ENCODE measurements at places on chromosomes 16 and 17.
A peak's percentile ranks its signal among the peaks of the same experiment; 100 is the strongest.

GRCh38 chr16:58054289-58054688 lies 28.7 kb downstream of the MMP15 start:
- DNase-seq, result no peak

DNA sequence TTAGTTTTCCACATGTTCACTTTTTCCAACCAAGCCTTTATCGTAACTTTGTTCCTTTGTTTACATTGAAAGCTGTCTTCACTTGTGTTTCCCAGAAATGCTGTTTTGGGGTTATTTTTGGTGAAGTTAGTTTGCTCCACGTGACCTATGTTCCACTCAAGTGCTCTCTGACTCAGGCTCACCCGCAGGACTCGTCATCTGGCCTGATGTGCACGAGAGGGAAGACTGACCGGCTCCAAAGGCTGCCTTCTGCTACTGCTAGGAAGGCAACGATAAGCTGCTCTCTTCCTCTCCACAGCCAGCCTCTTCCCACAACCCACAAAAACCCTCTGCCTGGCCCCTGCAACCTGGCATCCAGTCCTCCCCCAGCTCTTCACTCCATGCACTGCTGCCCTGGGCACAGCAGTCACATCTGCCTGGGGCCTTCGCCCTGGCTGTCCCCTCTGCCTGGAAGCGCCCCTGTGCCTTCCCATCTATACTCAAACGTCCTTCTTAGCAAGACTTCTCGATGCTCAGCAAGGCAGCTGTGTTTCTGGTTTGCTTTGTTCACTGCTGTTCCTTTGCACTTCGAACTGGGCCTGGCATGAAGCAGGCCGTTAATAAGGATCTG lies 28.0 kb downstream of the ZCCHC14 start:
- DNase-seq, result no peak

DNA sequence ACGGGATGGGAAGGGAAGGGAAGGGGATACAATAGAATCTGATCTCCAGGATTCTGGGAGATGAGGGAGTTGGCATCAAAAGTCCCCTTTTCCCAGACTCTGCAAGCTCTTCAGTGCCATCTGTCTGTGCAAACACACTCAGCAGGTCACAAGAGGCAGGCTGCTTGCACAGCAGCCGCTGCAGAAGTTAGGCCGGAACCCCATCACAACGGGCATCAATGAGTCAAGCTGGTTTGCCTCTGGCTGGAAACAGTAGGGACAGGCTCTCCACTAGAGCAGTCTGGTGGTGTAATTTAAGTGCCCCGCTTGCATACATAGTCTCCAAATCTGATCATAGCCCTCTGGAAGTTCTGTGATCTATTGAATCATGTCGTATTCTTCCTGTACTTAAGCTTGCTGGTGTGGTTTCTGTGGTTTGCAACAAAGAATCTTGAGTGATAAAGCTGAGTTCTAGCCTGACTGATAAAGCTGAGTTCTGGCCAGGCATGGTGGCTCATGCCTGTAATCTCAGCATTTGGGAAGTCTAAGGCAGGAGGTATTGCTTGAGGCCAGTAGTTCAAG lies 33.7 kb upstream of the KDM8 start:
- DNase-seq, result peak; percentile 62

- DNase-seq, result no peak
These were observed 398.4 kb upstream of the HSBP1 start for GRCh38 chr16:83409347-83409746.

GRCh38 chr16:15897834-15898254 lies 9.4 kb upstream of the CEP20 start:
- peak; percentile 15 for DNase-seq

DNA sequence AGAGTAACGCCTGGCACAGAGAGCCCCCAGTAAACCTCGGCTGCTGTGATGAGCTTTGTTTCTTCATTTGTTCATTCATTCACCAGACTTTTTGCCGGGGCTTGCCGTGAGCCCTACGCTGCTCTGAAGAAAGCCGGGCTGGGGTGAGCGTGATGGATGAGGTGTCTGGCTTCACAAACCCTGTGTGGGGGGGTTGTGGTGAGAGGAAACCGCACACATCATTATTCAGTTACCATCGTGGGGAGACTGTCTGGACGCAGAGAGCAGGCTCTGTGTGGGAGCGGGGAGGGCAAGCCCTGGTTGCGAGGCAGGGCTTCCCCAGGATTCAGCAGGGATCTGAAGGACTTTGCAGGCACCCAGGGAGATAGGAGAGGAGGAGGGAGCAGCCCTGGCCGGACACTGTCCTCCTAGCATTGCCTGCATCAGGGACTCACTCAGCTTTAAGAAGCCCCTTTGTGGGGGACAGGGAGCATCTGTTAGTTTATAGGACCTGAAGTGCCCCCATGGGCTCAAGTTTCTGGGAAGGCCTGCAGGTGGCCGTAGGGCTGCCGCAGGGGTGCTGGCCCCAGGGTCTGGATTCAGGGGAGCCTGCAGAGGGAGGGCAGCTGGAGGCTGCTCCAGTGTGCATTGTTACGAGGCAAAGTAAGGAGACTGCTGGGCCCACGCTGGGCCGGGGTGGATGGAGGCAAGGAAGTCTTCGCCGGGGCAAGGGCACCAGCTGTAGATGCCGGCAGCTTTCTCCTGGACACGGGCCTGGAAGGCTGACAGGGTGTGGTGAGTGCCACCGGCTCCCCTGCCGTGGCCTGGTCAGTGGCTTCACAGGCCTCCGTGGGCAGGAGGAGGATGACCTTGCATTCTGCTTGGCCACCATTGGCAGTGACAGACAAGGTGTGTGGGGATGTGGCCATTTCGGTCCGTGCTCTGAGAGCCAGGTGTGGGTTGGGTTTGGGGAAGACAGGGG lies 334.5 kb downstream of the SEC14L1 start:
- no peak for DNase-seq

DNA sequence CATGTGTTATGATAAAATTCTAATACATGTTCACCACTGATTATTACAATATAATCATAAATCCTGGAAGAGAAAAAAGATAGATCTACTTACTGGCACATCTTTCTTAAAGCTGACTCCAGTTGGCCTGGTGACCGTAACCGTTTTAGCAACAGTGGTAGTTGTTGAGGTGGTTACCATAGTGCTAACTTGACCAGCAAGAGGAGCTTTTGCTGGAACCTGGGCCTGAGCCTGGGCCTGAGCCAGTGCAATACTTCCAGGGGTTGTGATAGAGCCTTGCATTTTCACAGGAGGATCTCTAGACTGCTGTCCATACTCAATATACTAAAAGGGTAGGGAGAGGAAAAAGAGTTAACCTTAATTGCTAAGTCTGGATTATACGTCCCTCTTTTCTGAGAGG lies 36.2 kb downstream of the SETD6 start:
- DNase-seq, result no peak

DNA sequence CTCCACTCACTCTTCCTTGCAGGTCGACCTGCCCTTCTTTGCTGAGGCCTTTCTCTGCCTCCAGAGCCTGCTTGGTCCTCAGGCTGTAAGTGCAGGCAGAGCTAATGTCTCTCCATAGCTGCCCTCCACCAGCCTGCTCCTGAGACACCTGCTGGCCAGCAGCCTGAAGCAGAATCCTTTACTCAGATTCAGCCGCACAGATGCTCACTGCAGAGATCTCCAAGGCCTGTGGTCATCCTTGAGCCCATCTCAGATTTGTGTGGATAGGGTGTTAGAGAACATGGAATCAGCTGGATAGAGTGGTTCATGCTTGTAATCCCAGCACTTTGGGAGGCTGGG lies 11.5 kb downstream of the DEXI start:
- no peak for DNase-seq

GRCh38 chr17:40556884-40557414 lies 8.3 kb downstream of the CCR7 start:
- no peak for DNase-seq

DNA sequence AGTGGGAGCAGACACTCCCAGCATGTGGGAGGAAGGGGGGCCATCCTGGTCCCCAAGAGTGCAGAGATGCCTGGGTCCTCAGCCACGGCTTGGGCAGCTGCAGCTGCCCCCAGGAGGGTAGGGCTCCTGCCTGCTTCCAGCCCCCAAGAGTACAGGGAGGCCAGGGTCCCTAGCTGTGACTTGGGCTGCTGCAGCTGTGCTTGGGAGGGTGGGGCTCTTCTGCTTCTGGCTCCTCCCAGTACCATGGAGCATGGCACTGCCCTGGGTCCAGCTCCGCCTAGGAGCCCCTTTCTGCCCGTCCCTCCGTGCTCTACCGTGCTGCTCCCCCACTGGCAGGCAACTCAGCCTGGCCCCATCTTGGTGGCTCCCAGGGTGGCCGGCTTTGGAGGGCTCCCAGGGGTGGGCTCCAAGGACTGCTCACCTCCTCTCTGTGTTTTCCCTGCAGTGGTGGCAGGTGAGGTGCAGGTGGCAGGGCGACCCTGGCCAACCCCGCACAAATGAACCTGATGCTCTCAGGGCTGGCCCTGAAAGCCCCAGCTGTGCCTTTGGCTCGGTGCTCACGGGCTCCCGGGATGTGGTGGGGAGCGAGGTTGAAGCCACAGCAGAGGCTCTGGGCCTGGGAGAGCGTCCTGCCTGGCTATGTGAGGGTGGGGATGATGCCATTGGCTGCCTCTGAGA lies 18.5 kb upstream of the USP22 start:
- DNase-seq, result no peak

- DNase-seq, result no peak
These were observed 137.2 kb downstream of the SNX11 start for GRCh38 chr17:48244814-48245213.

DNA sequence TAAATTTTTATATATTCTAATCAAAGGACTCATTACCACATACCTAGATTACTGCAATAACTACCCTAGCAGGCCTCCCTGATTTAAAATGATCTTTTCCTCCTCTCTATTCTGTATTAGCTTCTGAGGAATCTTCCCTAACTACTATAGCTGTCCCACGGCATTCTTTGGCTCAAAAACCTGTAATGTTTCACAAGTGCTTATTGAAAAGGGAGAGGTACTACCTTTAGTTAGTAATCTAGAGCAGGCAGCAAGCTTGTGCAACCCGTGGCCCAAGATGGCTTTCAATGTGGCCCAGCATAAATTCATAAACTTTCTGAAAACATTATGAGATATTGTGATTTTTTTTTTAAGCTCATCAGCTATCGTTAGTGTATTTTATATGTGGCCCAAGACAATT lies 71.0 kb upstream of the CORO6 start:
- DNase-seq, result no peak

DNA sequence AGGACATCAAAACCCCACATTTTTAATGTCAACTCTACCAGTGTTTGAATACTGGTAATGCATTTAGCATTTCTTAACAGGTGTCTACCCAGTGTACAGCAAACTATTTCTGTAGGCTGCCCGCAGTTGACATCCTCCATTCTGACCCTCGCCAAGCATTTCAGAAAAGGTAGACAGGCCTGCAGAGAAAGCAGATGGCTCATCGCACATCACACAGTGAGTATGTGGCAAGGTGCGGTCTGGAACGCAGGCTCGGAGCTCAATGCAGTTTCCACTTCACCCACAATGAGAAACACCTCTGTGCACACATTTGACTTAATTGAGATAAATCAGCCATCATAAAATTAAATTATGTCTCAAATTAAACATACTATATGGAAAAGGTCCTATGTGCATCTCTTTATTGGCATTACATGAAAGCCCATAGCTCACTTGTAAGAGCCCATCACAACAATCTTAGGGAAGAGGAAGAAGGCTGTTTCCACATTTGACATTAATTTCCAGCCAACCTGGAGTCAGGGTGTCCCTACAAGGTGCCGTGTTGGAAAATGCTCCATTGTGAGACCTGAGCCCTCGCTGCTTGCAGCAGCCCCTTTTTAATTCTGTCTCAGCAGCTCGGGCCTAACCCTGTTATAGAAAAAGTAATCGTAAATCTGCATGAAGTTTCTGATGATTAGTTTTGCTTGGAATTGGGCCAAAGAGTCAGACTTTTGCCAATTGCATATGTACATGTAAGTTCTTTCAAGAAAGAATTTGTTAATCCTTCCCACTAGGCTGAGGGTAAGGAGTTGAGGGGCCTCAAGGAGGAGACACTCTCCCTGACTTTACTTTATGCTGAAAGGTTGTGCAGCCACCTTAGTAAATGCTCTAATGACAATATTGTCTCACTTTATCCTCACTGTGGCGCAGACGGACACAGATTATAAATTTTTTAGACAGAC lies 378.7 kb upstream of the DYNLRB2 start:
- DNase-seq, result no peak

GRCh38 chr17:34199932-34200534 lies 55.1 kb upstream of the CCL2 start:
- peak; percentile 73 for DNase-seq

DNA sequence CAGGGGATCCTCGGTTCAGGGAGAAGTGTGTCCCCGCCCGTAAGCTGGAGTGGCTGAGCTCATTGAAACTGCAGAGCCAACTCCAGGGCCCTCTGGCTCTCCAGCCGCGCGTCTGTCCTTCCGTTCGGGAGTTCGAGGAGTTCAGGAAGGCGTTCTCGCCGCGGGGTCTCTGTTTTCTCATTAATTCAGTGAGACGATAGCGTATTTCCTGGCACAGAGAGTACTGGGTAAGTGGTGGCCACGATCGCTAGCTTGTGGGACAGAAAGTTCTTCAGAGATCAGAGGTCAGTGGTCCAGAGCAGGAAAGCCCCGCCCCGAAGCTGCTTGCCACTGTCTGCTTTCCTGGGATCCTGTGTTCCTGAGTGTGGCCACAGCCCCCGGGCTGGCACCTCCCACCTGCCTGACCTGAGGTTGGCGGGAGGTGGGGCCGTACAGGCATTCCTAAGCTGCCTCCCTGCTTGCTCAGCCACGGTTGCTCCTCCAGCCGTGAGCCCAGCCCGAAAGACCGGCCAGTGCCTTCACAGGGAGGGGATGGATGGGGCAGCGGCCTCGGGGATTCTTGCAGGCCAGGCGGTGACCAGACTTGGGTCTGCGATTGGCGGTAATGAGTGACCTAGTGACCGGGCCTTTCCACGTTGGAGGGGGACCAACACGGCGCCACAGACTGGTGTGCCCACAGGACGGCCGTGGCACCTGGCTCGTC lies 8.9 kb downstream of the BAIAP2 start:
- no peak for DNase-seq

DNA sequence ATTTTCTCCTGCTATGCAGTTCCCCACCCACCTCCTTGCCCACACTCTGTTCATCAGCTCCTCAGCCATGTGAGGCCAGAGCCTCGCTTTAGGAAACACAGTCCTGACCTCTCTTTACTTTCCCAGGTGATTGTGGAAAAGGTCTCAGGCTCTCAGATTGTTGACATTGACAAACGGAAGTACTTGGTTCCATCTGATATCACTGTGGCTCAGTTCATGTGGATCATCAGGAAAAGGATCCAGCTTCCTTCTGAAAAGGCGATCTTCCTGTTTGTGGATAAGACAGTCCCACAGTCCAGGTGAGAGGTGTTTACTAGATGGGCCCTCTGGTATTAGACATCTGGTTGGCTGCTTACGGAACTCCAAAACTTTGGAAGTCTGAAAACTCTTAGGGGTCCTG lies 1.7 kb downstream of the GABARAPL2 start:
- no peak for DNase-seq

DNA sequence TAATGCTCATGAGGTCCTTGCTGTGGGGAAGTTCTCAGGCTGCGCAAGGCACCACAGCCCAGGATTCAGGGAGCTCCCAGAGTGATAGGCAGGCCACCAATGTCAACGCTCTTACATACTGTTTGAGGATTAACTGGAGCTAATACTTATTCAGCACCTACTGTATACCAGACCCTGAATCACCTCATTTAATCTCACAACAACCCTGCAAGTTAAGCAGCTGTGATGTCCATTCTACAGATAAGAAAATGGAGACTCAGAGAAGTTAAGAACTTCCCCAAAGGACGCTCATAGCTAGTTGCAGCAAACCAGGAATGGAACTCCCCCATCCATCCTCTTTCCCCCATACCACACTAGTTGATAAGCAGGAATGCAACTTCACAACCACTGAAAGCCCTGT lies 25.5 kb upstream of the CCR7 start:
- no peak for DNase-seq

GRCh38 chr17:28530926-28531325 lies 21.5 kb downstream of the UNC119 start:
- DNase-seq, result no peak

Measured in activated CD4-positive, alpha-beta T cell treated with anti-CD3 and anti-CD28 coated beads, Interleukin-2, amount 50 U/mL, for 24 hours (primary cell).